Panc1 (cell line): ENCODE measurements at places on chromosomes 2 and 18.

GRCh38 chr2:16394072-16394985, 271.3 kb downstream of the CYRIA start:
- no peak for DNase-seq

GRCh38 chr18:79624356-79625170, 55.0 kb upstream of the CTDP1 start:
- no peak for DNase-seq

GRCh38 chr18:63098018-63098981, 221.3 kb downstream of the BCL2 start:
- no peak for DNase-seq

- no peak for DNase-seq
Measured at GRCh38 chr2:28349546-28350165, 43.0 kb upstream of the FOSL2 start.

- DNase-seq: no peak
Measured at GRCh38 chr2:45607701-45608100, 3.4 kb downstream of the SRBD1 start.
